ENCODE measurements at places on chromosomes 4 and X.
A peak's percentile ranks its signal among the peaks of the same experiment; 100 is the strongest.

DNA sequence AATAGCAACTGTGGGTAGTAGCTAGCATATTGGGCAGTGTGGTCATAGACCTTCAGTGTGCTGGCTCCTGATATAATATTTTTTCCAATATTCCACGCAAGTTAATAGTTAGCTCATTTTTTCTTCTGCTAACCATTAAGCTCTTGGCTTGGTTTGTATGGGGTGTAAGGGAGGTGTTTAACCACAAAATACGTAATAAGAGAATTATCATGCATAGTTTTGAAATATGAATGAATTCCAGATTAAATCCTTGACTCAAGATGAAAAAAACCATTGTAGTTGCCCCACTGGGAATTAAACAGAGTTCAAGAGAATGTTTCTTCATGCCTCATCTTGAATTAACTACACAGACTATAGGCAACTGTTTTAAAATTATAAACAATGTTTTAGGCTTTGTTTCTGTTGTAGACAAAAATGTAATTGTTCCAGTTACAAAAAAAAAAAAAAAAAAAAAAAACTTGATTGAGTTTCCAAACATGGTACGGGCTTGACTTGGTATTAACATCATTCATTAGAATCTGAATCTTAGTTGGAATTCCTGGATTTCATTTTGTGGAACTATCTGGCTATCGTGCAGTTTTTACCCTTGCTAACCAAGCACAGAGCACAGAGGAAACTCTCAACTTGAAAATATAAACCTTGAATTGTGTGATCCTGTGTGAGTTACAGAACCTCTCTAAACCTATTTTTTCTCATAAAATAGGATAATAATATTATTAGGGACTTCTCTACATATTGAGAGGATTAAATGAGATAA, 28.4 kb downstream of the CXCL1 start:
- DNase-seq: no peak

DNA sequence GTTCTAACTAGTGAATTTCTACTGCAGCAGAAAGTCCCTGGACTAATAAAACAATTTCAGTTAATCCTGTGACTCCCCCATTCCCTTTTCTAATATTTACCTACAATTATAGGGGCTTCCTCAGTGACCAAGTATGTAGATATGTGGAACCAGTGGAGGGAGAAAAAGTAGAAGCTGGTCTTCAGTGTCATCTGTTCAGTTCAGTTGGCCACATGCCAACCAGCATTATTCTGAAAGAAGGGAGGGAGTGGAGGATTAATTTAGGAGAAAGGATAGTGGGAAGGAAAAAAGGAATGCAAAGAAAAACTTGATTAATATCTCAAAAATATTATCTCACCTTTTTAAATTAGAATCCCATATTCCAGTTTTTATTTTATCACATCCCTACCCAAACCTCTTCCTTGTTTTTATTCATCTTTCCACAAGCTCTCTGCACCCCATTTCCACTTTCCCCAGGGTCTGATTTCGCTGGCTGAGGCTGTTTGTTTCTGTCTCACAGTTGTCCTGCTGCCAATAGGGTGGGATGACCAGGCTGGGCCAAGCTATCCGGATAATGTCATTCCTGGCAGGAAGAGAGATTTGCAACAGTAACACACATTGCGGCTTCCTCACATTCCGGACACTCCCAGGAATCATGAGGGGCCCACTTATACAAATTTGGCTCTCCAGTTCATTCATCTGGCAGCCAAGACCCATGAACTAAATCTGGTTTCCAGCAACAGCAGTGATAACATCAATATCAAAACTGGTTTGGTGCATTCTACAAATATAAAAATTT, 24.6 kb upstream of the ANTXR2 start:
- DNase-seq: no peak

- DNase-seq: no peak
Measured at GRCh38 chr4:85656759-85657505, 182.0 kb downstream of the ARHGAP24 start.

- DNase-seq: no peak
Measured at GRCh38 chr4:38082424-38083385, 122.5 kb downstream of the PTTG2 start.

- DNase-seq: peak; percentile 79
Measured at GRCh38 chrX:123962794-123963373, 1.4 kb downstream of the STAG2 start.
